ENCODE measurements at places on chromosomes 13 and 19.

DNA sequence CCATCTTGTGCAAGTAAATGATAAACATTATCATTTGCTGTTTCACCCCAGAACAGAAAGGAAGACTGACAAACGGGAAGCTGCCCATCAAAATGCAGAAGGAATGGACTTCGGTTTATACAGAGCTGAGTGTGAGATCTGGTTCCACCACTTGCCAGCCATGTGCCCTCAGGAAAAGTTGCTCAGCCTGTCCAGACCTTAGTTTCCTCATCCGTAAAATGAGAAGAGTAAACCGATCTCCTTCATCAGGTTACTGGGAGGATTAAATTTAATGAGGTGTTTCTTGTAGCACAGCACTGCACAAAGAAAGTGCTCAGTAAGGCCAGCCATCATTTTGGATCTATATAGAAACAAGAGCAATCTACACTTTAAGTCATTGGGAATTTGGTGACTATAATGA is 36.7 kb upstream of the SERP2 start:
- DNase-seq, result no peak

DNA sequence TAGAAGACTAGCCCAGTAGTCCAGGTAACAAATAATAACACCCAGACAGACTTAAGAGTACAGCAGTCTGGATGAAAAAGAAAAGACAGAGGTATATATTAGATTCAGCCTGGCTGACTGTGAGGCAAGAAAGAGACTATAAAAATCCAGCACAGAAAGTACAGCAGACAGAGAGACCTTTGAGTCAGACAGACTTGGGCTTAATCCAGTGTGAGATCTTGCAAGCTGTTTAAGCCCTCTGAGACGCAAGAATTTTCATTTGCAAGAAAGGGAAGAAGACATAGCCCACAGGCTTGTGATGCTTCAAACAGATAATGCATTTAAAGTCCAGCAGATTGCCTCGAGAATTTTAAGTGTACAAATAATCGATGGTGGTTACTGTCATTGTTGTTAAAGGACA is 471.4 kb downstream of the LIG4 start:
- DNase-seq, result no peak

GRCh38 chr19:1401138-1401888 is at the start of gene GAMT:
GAMT (minus strand) TSS chr19:1401542; CDS start chr19:1401476, 66 bp downstream.
- no peak for DNase-seq

- DNase-seq, result no peak
These were observed 166.0 kb upstream of the UBL3 start for GRCh38 chr13:30016398-30016797.

- DNase-seq, result no peak
These were observed 2.2 kb upstream of the ARHGAP33 start for GRCh38 chr19:35773020-35773806.

GRCh38 chr19:41309180-41310032 is 566 bp upstream of the CCDC97 start:
- DNase-seq, result no peak

- no peak for DNase-seq
These were observed 27.3 kb upstream of the TPP2 start for GRCh38 chr13:102569488-102569887.

- no peak for DNase-seq
These were observed 9.3 kb downstream of the POU2F2 start for GRCh38 chr19:42122691-42123607.

DNA sequence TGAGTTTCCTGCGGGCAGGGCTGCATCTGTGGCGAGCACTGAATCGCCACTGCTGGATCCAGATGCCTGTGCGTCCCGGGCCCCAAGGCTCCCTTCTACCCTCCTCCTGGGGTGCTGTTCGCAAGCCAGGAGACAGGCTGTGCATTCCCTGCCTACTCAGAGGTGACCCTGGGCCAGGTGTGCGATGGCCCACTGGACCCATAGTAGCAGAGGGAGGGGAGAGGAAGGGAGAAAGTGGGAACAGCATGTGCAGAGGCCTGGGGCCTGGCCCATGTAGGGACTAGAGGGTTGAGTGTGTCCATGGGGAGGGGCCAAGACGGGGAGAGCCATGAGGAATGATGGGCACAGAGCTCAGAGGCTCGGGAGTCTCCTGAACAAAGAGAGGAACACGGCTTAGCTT is 27.3 kb downstream of the CARM1 start:
- no peak for DNase-seq

DNA sequence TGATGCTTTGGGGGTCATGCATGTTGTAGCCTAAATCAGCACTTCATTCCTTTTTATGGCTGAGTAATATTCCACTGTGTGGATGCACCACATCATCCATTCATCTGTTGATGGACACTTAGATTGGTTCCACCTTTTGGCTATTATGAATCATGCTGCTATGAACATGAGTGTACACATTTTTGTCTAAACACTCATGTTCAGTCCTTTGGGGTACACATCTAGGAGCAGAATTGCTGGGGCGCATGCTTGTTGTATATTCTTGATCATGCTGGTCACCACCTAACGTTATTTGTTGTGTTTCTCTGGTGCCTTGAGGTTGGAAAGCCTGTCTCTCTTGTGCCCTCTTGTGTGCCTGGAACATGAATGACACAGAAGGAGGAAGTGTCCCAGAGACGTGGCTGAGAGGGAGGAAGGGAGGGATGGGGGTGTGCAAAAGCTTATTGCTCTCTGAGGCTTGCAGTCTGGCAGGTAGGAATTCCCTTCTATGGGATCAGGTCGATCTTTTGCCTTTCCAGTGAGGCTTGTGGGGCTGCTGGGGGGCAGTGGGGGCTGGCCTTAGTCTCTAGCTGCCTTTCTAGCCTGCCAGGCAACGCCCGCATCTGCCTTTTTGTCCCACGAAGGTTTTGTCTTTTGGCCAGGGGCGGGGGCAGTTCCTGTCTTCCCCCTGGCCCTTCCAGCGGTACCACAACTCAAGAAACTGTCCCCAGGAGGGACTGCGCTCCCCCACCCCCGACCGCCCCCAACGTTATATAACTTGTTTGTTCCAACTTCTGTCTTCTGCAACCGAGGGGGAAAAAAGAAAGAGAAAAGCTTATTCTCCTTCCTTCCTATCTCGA is 7.6 kb downstream of the KLHL26 start:
- DNase-seq, result no peak

- no peak for DNase-seq
These were observed 10.4 kb upstream of the LCP1 start for GRCh38 chr13:46192412-46192811.

- no peak for DNase-seq
These were observed 74.3 kb downstream of the SLC25A15 start for GRCh38 chr13:40863723-40864122.

GRCh38 chr19:51521781-51522180 is 9.7 kb downstream of the SIGLEC6 start:
- no peak for DNase-seq

DNA sequence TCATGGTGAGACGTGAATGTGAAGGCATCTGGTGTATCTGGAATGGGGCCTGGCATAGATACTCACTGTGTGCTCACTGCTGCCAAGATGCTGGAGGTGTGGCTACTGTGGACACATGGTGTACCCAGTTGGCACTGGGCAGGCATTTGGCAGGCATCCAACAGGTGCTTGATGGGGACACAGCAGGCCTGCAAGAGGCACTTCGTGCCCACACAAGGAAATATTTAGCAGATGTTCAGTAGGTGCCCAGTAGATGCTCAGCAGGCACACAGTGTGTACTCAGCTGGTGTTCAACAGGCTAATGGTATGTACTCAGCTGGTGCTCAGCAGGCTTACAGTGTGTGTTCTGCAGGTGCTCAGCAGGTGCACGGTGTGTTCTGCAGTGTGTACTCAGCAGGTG is 14.2 kb downstream of the CRTC1 start:
- no peak for DNase-seq

GRCh38 chr19:40576151-40576584 is 505 bp upstream of the SHKBP1 start:
- DNase-seq, result no peak

- DNase-seq, result no peak
These were observed 336.9 kb upstream of the HTR2A start for GRCh38 chr13:47233734-47234133.

- no peak for DNase-seq
These were observed 705.4 kb downstream of the SLITRK6 start for GRCh38 chr13:85093808-85094207.

DNA sequence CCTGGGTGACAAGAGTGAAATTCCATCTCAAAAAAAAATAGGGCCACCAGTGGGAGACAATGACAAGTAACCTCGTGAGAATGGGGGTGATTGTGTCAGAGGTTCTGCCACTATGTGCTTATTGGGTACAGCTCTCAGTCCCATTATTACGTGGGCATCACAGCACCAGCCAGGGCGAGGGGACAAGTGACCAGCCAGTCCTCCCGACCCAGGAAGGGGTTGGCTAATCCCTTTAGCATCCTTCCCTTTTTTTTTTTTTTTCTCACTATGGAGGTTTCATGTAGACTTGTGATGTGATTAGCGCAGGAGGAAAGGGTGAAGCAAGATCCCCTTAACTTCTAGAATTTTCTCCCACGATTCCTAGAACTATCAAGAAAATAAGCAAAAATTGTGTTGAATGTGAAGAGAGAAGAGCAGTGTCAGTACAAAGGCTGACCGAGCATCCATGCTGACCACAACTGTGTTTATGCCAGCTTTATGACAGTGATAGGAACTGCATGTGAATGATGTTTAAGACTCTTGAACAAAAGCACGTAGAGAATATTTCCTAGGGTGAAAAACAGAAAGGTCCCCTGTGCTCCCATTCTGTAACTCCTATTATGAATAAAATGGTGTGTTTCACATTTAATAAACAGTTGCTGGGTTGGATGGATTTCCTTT is 50.0 kb downstream of the ALOX5AP start:
- no peak for DNase-seq

- DNase-seq, result no peak
These were observed 618.0 kb upstream of the ARGLU1 start for GRCh38 chr13:107185889-107186288.

GRCh38 chr13:47519626-47520025 is 481.4 kb downstream of the SUCLA2 start:
- DNase-seq, result no peak

DNA sequence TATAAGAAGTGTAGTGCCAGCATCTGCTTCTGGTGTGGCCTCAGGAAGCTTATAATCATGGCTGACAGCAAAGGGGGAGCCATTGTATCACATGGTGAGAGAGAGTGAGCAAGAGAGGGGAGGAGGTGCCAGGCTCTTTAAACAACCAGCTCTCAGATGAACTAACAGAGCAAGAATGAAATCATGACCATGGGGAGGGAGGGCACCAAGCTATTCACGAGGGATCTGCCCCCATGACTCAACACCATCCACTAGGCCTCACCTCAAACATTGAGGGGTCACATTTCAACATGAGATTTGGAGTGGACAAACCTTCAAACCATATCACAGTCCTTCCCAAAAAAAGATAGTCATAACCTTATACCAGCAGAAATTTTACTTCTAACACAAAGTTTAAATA is 174.0 kb downstream of the GPC5 start:
- DNase-seq, result no peak

DNA sequence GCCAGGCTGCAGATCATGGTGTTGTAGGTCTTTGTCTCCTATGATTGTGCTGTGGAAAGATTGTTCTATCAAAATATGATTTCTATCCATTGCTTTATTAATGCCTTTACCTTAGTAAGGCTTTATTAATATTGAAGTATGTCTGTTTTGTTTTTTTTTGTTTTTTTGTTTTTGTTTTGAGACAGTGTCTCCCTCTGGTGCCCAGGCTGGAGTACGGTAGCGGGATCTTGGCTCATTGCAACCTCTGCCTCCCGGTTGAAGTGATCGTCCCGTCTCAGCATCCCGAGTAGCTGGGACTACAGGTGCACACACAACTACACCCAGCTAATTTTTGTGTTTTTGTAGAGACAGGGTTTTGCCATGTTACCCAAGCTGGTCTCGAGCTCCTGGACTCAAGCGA is 7.7 kb downstream of the IRGC start:
- no peak for DNase-seq

DNA sequence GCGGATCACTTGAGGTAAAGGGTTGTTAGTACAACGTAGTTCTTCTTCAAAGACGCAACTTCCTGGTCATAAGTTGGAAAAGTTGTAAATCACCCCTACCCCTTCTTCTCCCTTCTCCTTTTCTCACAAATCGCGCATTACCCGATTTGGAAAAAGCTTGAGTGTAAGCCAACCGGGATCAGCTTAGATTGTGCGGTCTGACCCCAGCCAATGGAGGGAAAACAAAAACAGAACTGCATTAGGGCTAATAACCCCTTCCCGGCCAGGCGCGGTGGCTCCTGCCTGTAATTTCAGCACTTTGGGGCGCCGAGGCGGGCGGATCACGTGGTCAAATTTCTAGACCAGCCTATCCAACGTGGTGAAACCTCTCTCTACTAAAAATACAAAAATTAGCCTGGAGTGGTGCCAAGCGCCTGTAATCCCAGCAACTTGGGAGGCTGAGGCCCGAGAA is 806 bp downstream of the ZNF90 start:
- no peak for DNase-seq

DNA sequence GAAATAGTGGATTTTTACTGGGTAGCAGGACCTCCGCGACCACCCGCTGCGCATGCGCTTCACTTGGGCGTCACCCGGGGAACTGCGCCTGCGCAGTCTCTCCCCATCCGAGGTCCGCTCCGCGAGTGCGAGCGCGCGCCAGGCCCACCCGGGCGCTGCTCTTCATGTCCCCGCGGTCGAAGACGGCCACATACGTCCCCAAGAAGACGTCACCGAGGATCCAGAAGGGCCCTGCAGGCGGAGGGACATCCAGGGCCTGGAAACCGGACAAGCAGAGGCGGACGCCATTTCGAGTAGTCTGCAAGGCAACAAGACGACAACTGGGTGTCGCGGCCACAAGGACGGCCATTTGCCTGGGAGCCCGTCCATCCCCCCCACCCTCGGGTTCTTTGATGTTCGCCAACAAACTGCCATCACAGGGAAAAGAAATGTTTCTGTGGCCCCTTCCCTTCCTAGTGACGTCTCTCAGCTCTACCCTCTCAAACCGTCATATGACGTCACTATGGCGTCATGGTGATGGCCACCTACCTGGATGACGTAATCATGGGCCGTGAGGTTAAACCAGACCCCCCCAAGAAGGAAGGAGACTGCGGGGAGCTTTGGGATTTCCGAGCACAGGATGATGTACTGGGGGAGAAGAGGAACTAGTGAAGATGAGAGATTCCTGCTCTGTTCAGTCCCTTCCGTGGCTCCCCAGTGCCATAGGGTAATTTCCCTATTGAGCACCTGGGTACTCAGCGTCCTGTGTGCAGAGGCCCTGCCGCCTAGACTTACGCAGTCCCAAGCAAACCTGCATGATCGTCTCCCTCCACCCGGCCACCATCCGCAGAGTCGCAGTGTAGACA is 6.7 kb downstream of the NAPSA start:
- DNase-seq, result peak; percentile 68

All from stimulated activated CD4-positive, alpha-beta T cell treated with anti-CD3 and anti-CD28 coated beads, TNF-alpha, amount 100 ng/mL, for 1 hour (primary cell).